H7 (cell line): ENCODE measurements at places on chromosomes 11 and 22. TPM values are rescaled to one million over a fixed set of nuclear protein-coding genes. Genes with fewer than 3 reads are reported as not detected.

Gene ANO1
- total RNA-seq = 1.1 and 2.3 TPM in 2 replicates

Gene SCGB2A2
- total RNA-seq = not detected in 2 replicates

Gene ARL2
- 219 and 221 TPM in 2 replicates for total RNA-seq

Gene CREB3L1
- 1.6 and 5.0 TPM in 2 replicates for total RNA-seq

- DNase-seq = no peak
Measured at GRCh38 chr11:19651028-19651427, 61.6 kb upstream of the NAV2 start.

GRCh38 chr11:26088391-26088790 is 243.5 kb upstream of the ANO3 start:
- no peak for DNase-seq

DNA sequence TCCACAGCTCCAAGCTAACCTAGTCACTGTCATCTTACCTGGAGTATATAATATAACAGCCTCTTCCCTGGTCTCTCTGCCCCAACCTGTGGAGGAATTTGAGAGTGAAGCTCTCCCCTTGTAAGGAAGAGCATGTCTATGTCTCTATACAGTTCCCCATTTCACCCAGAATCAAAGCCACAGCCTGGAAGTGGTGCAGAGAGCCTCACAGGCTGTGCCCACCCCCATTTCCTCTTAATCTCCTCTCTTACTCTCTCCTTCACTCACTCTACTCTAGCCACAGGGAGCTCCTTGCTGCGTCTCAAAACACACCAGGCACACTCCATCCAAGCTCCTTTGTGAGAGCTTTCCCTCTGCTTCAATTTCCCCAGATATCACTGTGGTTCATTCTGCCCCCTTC is 302.5 kb upstream of the ISX start:
- DNase-seq = no peak

- DNase-seq = no peak
Measured at GRCh38 chr11:120121914-120122473, 15.9 kb downstream of the TRIM29 start.

- peak; percentile 77 for DNase-seq
Measured at GRCh38 chr11:9535189-9535781, 38.2 kb upstream of the WEE1 start.
